GM03348 (cell line): ENCODE measurements at places on chromosomes 3 and 15.

GRCh38 chr3:158158969-158159368, 49.1 kb downstream of the RSRC1 start:
- DNase-seq, result no peak

DNA sequence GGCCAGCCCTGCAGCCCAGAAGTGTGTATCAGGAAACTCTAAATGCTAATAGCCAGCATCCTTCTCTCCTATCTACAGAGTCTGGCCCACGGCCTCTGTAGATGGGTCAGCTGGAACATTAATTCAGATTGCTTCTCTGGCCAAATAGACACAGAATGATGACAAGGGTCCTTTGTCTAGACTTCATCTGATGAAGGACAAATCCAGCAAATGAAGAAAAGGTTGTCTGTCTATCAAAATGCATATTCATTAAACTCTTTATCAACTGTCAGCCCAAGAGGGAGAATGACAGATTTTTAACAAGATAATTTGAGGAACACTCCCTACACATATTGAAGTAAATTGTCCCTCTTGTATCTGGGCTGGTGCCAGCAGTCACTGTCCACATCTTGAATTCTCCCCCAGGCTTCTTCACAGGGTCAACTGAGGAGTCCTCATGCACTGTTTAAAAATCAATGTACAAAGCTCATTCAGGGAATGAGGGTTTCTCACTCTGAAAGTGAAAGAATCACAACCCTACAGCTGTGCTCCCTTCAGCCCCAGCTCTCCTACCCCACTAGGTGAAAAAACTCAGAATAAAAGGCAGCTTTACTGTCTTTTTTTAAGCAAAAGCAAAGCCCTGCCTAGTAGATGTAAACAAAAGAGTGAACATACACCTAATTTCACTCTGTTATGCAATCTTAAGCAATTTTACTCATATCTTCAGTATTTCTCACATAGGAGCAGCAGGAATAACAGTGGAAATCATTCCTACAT, 507.7 kb downstream of the IGSF11 start:
- no peak for DNase-seq

DNA sequence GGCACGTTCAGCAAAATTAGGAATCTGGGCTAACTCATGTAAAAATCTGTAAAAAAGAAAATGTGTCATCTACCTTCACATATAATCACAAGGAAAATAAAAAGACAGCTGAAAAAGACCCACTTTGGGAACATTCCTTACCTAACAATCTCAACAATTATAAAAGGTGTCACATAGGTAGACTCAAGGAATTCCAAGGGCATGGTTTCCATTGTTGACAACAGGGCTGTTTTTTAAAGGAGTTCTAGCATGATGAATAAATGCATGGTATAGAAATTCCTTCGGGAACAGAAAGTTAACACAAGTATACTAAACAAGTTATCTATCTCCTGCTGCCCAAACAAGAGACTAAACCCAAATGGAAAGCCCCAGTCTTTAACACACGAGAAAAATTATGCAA, 184.2 kb downstream of the GREM1 start:
- DNase-seq, result no peak

DNA sequence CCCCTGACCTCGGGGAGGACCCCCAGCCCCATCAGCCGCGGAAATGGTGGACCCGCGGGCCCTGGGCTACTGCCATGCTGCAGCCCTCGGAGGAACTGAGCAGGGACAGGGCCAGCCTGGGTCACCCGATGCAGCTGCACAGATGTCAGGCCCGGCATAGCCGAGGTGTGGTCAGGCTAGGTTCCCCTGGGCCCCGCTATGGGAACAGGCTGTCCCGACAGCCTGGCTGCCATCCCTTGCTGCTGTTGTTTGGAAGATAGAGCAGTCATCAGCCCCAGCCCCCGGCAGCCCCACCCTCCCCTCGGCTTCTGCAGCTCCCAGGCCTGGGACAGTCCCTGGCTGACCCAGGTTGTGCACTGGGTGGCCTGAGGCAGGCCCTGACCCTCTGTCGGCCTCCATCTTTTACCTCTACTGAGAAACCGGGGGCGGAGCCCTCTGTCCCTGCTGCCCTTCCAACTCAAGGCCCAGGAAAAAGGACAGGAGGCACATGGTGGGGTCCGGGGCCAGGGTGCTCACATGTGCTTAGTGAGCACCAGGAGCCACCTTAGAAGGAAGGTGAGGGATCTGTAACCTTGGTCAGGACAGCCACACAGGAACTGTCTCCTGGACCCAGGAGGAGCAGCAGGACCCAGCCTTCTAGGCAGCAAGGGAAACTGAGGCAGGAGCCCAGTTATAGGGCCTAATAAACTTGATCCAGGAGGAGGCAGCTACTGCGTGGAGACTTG, 31.5 kb upstream of the FBLN2 start:
- no peak for DNase-seq

DNA sequence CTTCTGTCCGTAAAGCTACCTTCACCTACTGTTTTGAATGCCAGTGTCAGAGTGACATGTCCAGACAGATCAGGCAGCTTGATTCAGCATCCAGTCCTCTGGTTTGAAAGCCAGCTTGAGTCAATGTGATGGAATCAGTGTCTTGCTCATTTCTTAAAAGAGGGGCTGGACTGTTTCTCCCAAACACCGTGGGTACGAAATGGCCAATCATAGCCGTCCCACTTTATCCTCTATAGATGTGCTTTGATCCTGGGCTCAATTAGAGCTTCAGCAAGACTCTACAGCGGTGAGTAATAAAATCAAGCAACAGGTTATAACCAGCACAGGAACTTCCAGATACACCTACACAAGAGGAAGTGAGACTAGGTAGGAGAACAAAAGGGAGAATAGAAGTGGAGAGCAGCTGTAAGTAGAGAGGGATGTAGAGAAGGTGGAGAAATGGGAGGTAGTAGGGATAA, 17.0 kb upstream of the OR5K1 start:
- no peak for DNase-seq

GRCh38 chr15:38171973-38172372, 80.7 kb upstream of the SPRED1 start:
- no peak for DNase-seq

- DNase-seq, result no peak
Measured at GRCh38 chr3:172063456-172064432, 24.4 kb downstream of the FNDC3B start.

GRCh38 chr3:16886303-16886683, 1.5 kb downstream of the PLCL2 start:
- DNase-seq, result no peak

- DNase-seq, result no peak
Measured at GRCh38 chr3:108071368-108071767, 19.5 kb downstream of the CD47 start.

DNA sequence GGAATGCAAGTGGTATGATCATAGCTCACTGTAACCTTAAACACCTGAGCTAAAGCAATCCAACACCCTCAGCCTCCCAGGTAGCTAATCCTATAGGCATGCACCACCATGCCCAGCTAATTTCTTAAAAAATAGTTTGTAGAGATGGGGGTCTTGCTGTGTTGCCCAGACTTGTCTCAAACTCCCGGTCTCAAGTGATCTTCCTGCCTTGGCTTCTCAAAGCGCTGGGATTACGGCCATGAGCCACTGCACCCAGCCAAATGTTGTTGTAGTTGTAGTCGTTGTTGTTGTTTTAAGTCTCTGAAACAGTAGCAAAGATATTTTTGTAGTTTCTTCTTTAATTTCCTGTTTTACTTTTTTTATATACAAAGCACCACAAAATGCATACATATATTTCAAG, 616.6 kb downstream of the NAALADL2 start:
- no peak for DNase-seq

- DNase-seq, result peak; percentile 35
Measured at GRCh38 chr3:117355566-117355965, 646.0 kb downstream of the TUSC7 start.

DNA sequence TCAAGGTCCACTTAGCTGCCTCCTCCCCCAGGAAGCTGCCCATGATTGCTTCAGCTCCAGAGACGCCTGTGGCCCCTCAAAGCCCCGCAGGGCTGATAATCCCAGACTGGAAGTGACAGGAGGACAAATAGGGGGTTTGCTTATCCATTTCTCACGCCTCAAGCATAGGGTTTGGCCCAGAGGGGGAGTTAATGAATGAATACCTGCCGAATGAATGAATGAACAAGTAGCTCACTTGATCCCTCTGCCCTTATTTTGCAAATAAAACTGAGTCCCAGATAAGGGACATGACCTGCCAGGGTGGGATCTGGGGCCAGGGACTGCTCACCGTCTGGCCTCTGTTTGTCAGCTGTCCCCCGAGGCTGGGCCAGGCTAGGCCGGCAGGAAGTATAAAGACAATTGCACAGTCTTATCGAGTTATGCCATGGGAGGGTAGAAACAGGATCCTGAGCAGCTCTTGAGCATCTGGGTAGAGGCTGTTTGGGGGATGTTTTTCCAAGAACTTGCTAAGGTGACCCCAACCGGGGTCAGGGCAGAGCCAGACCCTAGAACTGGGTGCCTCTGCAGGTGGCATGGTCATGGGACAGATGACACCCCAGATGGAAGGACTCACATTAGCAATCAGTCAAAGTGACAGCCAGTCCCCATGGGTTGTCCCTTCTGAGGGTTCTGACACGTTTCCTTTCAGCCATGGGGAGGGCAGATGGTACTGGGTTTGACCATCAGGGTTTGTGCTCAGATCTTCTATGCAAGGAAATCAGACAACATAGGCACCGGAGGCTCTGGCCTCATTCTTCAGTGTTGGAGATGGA, 45.0 kb downstream of the IQSEC1 start:
- DNase-seq, result no peak

DNA sequence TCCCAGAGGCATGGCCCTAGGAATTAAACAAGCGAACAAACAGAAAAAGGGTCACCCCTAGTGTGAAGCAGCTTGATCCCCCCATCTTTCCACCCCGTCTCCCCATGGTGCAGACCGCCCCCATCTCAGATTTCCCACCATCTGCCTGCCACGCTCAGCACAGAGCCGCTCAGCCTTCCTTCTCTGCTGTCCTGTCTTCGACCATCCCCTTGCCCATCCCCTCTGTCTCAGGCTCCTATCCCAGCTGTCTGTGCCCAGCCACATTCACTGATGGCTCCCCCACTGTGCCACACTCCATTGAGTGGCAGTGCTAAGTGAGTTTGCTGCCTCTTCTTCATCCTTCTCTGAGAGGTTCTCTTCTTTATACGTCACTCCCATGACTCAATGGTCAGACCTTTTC, 11.7 kb upstream of the BTBD1 start:
- DNase-seq, result no peak

GRCh38 chr3:149702691-149703441, 45.0 kb upstream of the WWTR1 start:
- DNase-seq, result peak; percentile 83

- no peak for DNase-seq
Measured at GRCh38 chr15:78987556-78988360, 42.9 kb upstream of the CTSH start.

- DNase-seq, result no peak
Measured at GRCh38 chr3:172560026-172560425, 36.8 kb upstream of the TNFSF10 start.

DNA sequence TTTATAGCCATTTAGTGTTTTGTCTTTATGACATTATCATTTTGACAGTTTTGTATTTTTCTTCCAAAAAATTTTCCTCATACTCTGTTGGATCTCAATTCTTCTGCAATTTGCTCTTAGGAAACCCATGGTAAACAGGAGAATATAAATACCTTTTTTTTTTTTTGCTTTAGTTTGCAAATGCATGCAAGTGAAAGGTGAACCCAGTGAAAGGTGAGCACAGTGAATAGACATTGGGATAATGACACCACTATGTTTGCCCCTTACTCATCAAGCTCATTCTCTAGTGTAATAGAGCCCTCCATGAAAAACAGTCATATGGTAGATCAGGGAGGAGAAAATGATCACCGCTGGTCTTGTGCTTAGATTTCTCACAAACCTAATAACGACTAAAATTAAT, 59.0 kb upstream of the TRPC1 start:
- no peak for DNase-seq

GRCh38 chr3:122183521-122183892, at the start of gene CASR:
TSS of gene CASR (plus strand) at chr3:122183668. CDS start at chr3:122254190, 70,522 bp downstream.
- peak; percentile 8 for DNase-seq

DNA sequence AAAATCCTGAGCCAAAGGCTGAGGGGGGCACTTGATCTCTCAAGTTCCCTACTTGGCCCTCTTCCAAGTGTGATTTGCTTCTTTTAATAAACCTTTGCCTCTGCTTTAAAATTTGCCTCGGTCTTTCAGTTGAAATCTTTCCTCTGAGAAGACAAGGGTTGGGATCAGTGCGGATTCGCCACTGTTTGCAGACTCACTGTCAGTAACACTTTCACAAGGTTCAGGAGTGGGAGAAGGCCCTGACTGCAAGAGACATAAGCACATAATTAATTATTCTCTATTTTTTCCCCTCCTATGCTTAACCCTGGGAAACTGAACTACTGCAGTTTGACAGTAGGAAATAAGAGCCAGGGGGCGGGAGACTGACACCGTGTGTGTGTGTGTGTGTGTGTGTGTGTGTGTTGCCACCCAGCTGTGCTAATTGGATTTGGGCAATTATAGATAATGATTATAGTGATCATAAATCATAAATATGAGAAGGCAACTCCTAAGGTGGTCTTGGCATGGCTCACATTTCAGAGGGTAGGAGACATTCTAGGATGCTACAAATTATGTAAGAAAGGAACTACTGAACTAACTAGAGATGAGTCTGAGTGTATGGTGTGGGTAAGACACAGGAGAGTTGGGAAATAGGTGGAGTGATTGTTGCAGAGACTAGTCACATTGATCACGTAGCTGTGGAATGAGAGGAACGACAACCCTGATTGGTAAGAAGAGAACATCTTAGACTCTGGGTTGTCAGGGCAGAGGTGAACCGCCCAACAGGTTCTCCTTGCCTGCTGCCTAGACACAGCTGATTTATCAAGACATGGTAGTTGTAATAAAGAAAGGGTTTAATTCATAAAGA, 5.5 kb upstream of the ZNF662 start:
- no peak for DNase-seq

- DNase-seq, result no peak
Measured at GRCh38 chr3:141514382-141514781, 27.6 kb downstream of the RASA2 start.

GRCh38 chr3:126082362-126083137, 1.4 kb downstream of the SLC41A3 start:
- no peak for DNase-seq

DNA sequence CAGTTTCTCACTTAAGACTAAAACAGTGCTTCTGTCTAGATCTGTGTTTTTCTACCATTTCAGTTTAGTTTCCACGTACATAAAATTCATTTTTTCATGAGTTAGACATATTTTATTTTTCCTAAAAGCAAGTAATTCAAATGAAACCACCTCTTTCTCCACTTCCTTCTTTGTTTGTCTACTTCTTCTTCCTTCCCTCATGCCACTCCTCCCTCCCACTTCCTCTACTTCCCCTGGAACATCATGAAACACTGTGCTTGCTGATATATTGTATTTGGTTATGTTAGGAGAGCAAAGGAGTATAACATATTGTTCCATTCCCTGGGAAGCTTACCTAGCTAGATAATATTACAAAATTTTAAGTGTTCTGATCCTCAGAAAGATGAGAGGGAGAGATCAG, 36.7 kb upstream of the GOLGA8B start:
- DNase-seq, result no peak

DNA sequence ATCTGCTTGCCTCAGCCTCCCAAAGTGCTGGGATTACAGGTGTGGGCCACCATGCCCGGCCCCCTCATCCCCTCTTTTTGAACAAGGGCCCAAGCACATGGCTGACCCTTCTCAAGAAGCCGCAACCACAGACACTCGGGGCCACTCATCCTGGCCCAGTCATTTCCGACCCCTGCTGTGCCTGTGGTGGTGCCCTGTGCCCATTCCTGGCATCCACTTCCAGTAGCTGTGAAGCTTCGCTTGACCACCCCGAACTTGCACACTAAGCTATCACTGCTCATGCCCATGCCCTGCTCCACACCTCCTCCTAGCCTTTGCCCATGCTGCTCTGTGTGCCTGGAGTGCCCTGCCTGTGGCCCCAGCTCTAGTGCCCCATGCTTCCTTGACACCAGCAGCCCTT, 8.3 kb downstream of the TMEM44 start:
- DNase-seq, result no peak

- no peak for DNase-seq
Measured at GRCh38 chr3:46659285-46659684, 34.2 kb downstream of the ALS2CL start.
